ENCODE measurements at places on chromosomes 3 and 15.

- DNase-seq: no peak
Observed at GRCh38 chr15:40050788-40051470, 11.9 kb upstream of the SRP14 start.

GRCh38 chr3:139695007-139695406 is 17.2 kb upstream of the NMNAT3 start:
- no peak for DNase-seq

DNA sequence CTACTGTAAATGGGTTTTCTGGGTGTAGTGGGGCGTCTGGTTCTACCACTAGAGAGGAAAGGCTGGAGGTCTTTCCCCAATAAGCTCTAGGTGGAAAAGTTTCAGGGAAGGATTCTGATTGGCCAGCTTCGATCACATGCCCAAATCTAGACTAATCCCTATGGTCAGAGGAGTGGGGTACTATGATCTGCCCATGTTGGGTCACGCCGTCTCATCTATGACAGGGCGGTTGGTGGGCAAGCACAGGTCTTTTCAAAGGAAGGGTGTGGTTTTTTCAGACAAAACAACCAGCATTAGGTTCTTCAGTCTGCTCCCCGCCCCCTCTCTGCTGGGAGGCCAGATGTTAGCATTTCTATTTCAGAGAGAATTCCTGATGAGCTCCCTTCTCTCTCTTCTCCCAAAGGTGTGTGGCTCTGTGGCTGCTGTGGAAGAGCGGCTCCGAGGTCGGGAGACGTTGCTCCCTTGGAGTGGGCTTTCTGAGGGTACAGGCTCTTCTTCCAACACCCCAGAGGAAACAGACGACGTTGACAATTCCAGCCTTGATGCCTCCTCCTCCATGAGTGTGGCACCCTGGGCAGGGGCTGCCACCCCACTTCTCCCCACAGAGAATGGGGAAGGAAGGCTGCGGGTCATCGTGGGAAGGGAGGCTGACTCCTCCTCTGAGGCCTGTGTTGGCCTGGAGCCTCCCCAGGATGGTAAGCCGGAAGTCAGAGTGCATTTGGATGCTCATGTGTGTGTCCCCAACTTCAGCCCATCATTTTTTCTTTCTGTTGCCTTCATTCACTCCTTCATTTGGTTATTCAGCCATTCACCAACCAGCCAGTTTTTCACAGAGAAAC is 9.7 kb upstream of the TATDN2 start:
- DNase-seq: no peak

DNA sequence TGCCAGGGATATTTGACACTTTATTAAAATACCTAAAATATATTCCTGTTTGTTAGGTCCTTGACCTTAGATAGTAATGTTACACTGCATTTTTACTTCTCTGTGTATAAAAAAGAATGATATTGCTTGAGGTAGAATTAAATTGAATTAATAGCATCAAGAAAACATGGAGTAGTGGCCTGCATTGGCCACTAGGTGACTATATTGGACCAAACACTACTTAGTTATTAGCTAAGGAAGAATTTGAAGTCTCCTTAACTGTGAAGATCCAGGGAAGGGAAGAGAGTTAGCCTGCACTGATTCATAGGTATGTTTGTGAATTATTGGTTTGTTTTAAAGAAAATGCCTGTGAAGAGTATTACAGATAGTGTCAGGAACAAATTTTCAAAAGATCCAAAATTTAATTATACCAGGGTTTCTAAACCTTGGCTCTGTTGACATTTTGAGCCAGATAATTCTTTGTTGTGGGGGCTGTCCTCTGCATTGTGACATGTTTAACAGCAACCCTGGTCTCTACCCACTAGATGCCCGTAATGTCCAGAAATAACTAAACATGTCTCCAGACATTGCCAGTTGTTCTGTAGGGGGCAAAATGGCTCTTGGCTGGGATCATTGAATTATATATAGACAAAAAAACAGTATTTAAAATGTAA is 103.6 kb upstream of the THSD4 start:
- no peak for DNase-seq
